Activated T-cell treated with anti-CD3 and anti-CD28 coated beads for 1 hour (primary cell): ENCODE measurements at places on chromosomes 1 and 21.

DNA sequence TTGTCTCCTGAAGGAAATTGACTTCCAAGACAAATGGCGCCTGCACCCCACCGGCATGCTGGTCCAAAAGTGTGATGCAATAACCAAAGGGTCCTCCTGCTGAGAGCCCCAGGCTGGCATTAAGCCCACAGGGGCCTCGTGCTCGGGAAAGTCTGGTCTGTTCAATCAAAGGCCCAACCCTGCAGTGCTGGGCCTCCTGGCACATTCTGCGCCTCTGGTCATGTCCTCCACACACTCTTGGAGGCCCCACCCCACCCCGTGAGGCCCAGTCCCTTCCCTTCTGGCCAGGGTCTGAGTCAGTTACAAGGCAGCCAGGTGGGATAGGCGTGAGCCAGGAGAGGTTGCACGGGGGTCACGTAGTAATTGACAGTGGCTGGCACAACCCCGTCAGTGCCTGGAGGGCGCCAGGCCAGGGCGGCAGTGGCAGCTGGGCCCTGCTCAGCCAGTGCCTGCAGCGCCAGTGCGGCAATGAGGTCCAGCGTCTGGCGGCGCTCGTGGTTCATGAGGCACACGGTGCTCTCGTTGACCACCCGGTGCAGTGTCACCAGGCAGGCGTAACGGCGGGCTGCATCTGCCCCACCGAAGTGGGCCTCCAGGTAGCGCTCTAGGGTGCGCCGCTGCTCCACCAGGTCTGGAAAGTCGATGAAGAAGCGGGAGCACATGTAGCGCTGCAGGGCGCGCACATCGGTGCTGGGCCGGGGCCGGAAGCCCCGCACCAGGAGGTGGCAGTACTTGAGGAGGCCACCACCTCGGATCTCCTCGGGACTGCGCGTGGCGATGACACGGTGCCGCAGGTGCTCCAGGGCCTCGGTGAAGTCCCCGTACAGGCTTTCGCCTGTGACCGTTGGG lies 6.8 kb downstream of the TENT5B start:
- no peak for DNase-seq

DNA sequence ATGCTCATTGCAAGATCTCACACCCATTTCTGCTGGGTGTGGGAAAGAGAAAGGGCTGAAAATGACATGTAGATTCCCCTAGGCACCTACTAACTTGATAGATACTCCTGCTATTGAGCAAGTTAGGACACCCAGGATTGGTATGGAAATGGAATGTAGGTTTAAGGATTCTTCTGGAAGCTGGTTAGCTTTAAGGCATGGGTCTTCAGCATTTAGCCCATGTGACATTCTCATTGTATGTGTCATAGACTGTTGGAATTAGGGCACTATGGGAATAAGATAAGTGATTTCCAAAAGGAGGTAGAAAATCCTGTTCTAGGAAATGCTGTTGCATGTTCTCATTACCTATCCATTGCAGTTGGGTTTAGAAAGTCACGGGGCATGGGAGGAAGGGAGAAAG lies 76.2 kb downstream of the DISC1 start:
- DNase-seq, result no peak

GRCh38 chr1:60390593-60391282 lies 317.2 kb upstream of the C1orf87 start:
- DNase-seq, result no peak

GRCh38 chr1:164559342-164560051 lies 513 bp downstream of the PBX1 start:
- no peak for DNase-seq

DNA sequence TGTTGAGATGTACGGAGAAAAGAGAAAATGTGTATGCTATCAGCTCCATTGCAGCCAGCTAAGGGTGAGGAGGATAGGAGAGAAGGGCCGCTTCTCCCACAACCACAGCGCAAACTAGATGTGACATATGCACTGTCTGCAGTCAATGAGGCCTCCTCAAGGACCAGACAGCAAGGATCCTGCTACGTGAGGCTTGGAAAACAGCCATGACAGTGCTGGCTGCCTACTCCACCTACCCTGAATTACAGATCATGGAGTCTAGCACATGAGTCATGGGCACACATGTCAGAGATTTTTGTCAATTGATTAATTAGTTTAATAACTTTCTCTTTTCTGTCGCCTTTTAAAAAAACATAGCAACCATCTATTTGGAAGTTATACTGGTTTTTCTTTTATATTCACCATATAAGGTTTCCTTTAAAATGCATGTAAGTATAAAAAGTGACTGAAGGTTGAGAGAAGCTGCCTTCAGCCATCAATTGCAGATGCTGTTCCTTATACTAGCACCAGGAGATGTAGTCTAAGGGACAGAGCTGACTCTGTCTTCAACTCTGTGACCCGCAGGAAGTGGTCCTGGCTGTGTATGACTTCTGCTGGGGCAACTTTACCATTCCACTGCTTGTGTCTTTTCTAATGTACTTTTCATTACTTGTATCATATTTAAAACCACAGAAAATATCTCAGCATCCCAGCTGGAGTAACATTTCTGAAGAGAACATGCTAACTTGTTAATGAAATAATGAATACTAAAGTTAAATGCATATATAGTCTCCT lies 3.1 kb downstream of the VPS26C start:
- DNase-seq, result no peak

DNA sequence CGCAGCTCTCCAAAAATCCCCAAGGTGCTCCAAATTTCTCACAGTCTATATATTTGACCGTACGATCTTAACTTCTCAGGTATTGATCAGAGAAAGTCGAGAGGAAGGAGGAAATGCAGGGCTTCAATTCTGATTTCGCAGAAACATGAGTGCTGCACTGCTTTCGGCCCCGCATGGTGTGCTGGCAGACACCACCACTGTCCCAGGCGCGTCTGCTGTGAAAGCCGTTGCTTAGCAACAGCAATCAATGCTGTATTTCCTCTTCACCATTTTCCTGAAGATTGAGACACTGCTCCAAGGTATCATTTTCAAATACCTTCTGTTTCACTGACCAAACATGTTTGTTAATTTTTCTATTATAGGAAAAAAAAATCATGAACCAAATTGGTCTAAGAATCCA lies 296.3 kb downstream of the SMYD3 start:
- no peak for DNase-seq

DNA sequence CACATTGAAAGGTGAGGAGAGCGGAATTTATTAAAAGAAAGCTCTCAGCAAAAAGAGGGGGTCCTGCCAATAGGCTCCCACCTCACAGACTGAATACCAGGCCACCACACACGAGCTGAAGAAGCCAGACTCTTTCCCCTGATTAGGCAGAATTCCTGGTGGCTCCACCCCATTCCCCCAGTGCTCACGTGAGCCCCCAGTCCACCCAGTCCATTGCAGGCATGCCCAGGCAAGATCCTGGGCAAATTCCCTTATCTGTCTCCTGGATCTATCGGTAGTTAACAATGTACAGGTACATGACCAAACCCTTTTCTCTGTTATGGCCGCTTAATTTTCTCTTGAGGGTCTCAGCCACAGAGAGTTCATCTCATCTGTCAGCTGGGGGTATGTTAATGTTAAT lies 54.6 kb upstream of the BTG3 start:
- no peak for DNase-seq

- no peak for DNase-seq
Measured at GRCh38 chr21:42461881-42462877, 33.8 kb downstream of the RSPH1 start.

- DNase-seq, result no peak
Measured at GRCh38 chr1:154176337-154176736, 15.6 kb downstream of the TPM3 start.

DNA sequence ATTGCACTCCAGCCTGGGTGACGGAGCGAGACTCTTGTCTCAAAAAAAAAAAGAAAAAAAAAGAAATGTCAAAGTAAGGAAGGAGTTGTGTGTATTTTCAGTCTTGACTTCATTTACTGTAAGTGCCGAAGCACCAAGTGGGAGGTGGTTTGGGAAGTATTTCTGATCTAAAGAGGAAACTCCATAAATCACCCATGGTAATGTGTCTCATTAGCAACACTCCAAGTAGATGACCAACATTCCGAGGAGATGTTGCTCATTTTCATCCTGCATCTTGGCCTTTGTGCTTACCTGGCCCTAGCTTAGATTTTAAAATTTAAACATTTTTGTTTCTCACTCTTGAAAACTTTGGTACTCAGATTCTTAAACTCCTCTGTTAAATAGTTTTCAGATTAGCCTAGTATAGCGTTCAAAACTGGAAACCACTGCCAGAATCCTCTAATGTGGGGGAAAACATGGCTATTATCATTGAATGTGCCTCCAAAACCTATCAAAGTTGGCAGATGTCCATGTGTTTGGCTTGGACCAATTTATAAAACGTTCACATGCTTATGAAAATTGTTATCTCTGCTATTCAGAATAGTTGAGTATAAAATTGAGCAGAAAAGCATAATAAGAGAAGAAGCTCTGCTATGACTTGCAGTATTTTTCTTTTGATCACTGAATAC lies 110.4 kb downstream of the NFIA start:
- DNase-seq, result no peak

GRCh38 chr1:118711356-118711755 lies 276.8 kb downstream of the TBX15 start:
- DNase-seq, result no peak

DNA sequence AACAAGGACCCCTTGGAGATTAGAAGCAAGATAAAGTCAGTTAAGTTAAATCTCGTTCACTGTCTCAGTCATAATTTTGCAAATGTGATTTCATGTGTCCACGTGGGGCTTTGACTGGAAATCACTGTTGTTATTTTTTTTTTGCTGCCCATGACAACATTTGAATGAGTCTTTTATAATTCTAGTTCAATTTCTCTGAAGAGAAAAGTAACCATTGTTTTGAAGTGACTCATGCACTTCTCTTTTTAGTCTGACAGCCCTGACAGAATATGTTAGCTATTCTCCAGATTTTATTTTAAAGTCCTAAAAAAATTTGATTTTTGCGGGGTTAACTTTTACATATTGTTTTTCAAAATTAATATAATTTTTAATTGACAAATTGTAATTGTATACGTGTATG lies 30.7 kb upstream of the NLRP3 start:
- DNase-seq, result no peak

- DNase-seq, result no peak
Measured at GRCh38 chr1:59138402-59138801, 158.5 kb upstream of the FGGY start.

DNA sequence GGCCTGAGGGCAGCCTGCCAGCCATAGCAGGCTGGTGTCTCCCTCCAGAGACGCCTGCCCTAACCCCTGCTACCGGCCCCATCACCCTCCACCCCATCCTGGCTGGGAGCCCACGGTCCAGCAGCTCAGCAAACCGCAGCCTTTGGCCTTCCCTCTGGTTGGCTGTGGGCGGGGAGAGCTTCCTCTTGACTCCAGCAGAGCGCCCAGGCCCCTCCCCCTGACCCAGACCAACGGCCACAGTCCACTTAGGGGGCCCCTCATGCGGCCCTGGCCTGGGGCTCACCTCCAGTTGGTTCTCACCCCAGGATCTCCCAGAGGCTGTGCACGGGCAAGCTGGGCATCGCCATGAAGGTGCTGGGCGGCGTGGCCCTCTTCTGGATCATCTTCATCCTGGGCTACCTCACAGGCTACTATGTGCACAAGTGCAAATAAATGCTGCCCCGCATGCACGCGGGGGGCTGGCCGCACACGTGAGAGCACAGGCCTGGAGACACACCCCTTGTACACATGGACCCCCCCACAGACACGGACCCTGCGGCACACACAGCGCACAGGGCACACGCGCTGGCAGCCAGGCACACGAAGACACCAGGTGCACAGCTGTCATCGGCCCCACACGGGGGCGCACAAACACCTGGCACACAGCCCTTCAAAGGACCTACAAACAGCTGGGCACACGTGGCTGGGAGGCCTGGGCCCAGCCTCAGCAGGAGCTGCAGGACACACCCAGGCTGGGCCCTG lies 3.1 kb downstream of the SMIM1 start:
- DNase-seq, result peak; percentile 42

- no peak for DNase-seq
Measured at GRCh38 chr1:183918589-183918988, 113.7 kb downstream of the RGL1 start.

- no peak for DNase-seq
Measured at GRCh38 chr21:45524756-45525152, 17.5 kb downstream of the SLC19A1 start.

GRCh38 chr1:44500181-44501046 lies 95.4 kb downstream of the RNF220 start:
- no peak for DNase-seq

DNA sequence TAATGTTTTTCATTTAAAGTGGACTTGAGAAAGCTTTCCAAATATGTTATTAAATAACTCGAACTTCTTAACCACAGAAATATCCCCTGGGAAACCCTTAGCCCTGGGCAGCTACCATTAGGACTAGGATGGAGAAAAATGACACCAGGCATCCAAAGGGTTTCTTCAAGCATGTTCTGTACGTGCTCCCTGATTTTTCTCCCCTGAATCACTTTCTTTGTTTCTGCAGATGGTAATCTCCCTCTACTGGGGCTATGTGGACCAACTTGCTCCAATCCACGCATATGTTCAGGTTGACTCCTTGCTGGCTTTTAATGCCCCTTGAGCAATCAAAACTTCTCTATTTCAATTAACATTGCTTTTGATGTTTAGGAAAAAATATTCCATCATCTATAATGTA lies 312.7 kb upstream of the C1orf87 start:
- no peak for DNase-seq

DNA sequence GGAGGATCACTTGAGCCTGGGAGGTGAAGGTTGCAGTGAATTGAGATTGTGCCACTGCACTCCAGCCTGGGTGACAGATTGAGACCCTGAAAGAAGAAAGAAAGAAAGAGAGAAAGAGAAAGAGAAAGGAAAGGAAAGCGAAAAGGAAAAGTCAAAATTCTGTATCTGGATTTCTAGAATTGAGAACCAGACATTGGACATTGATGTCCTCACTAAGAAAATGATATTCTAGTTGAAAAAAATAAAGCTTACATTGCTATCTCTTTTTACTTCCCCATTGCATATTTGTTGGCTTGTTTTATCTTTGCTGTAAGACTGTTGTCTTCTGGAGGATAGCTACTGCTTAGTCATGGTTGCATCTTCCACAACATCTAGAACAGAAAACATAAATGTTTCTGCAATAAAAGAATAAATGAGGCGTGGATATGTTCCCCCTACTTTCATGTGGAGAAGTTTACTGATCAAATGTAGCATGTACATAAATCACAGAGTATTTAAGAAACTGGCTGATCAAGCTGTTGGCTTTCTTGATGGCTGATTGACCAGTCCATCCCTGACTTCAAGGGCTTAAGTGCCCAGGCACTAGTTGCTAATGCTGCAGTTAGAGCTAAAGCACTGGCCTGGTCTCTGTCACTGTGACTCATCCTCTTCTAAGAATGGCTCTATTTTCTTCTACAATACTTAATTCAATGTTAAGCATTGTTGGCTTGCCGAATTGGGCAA lies 17.7 kb downstream of the CD53 start:
- no peak for DNase-seq
